ENCODE measurements at places on chromosomes 12 and 14. TPM values are rescaled to one million over a fixed set of nuclear protein-coding genes. Genes with fewer than 3 reads are reported as not detected.

GRCh38 chr14:66403183-66403582 lies 83.0 kb upstream of the CCDC196 start:
- DNase-seq = no peak

DNA sequence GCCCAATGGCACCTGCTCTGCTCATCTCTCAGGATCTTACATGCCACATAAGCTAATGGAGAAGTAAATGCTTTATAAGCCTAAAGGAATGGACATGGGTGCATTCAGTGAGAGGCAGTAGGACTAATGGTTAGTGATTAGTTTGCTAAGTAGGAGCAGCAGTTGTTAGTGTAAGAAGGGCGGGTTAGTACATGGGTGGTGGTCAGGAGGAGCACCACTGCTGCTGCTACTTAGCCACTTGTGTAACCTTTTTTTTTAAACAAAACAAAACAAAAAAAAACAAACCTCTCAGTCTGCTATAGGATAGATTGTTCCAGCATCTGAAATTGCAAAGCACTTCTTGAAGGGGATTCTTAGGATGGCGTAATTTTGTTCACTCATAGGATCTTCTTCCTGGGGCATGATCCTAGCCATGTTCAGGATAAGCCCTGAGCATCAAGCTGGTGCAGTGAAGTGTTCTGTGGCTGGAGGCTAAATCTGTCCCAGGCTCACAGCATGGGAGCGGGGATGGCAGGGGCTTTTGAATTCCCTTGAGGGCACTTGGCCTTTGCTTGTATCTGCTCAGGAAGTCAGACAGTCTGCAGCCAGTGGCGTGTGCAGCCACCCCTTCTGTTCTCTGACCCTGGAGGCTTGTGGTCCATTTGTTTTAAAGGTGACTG lies 63.6 kb downstream of the CHST11 start:
- DNase-seq = no peak

DNA sequence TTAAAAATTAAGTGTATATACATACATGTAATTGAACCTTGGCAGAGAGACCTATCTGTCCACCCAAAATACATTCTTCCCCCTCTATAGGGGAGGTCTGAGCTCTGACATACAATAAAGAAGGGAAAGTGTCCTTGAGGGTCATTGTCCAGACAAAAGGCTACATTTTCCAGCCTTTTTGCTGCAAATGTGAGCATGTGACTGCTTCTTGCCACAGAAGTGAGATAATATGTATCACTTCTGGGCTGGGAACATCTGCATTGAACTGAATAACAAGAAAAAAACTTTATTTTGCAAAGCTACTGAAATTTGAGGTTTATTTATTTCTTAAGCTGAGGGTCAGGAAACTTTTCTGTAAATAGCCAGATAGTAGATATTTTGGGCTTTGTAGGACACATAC lies 131.3 kb downstream of the TBC1D30 start:
- DNase-seq = no peak

DNA sequence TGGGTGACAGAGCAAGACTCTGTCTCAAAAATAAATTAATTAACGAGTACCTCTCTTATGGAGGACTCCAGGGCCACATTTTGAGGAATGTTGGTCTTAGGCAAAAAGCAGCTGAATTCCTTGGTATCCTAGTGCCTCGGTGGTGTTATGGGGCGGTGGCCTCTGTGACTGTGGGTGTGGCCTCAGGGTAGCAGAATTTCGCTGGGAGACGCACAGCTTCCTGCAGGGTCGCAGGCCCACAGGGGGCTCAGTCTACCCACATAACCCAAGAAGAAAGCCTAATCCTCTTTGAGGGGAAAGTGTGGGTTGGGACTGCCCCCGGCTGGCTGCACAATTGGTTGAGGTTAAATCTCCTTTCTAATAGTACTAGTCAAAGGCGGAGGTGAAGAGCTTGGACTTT lies 11.2 kb upstream of the SERPINA4 start:
- no peak for DNase-seq

GRCh38 chr14:74712499-74713394 lies at the start of the genes AREL1 and FCF1:
Gene AREL1, minus strand, starts transcription at chr14:74713080. Its CDS starts 27,465 bp downstream, at chr14:74685615.
Gene FCF1, plus strand, starts transcription at chr14:74713144. Its CDS starts 54 bp downstream, at chr14:74713198.
- DNase-seq = peak; percentile 80

The KRT74 gene
- total RNA-seq = not detected

Measured in K562 (cell line).